ENCODE measurements at places on chromosomes 12 and 14. TPM values are rescaled to one million over a fixed set of nuclear protein-coding genes. Genes with fewer than 3 reads are reported as not detected.

The HOTAIR gene
- polyA plus RNA-seq, result not detected

The MLH3 gene
- polyA plus RNA-seq, result 20.8 TPM

The ALX1 gene
- polyA plus RNA-seq, result not detected

The KRT78 gene
- polyA plus RNA-seq, result 1.1 TPM

DNA sequence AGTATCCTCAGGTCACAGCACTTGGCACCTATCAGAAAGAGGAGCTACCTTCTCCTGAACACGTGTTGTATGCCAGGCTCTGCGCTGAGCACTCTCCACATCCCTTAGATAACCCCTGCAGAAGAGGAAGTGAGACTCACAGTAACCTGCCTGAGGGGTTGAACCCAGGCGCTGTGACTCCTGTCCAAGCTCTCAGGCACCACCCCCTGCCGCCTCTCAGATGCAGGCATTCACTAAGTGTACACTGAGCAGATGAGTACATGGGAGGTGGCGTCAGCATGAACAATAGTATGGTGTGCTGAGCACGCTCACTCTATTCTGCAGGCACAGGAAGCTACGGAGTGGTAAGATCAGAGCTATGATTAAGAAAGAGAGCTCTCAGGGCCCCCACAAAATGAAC, 21.0 kb upstream of the RIC8B start:
- no peak for DNase-seq

DNA sequence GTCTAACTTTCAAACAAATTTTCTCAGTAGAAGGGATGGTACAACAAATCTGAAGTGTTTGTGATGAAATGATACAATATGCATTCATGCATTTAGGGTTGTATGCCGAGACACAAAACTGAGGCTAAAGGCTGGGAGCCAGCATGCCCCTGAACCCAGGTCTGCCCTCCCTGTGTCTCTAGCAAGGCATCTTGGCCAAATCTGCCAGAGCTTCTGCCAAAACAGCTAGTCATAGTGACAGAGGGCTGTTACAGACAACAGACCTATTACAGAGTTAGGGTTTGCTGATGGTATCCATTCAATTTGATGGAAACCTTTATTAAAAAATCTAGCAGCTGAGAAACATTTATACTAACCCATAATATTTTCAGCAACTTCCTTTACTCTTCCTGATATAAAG, 11.3 kb upstream of the CHPT1 start:
- DNase-seq, result no peak

GRCh38 chr12:115482943-115483342, 794.5 kb downstream of the MED13L start:
- no peak for DNase-seq
